ENCODE measurements at places on chromosomes 2 and 18. TPM values are rescaled to one million over a fixed set of nuclear protein-coding genes. Genes with fewer than 3 reads are reported as not detected.

Gene FEV
- polyA plus RNA-seq: 0.58 TPM

Gene OBSL1
- 183 TPM for polyA plus RNA-seq

Gene IL1B
- 0.76 TPM for polyA plus RNA-seq

Gene DSG4
- polyA plus RNA-seq: not detected

GRCh38 chr2:76391678-76392077 lies 681.0 kb upstream of the GCFC2 start:
- DNase-seq: no peak

Data from hindlimb muscle (tissue), 1 donor.